Activated T-helper 9 cell treated with anti-CD3 and anti-CD28 coated beads, Interleukin-2, amount 50 U/mL, for 16 hours (primary cell): ENCODE measurements at places on chromosomes 5 and 9.

GRCh38 chr5:150305095-150305494, 2.4 kb upstream of the ARSI start:
- no peak for DNase-seq

GRCh38 chr5:151384106-151384505, 36.7 kb upstream of the SLC36A2 start:
- DNase-seq: no peak

DNA sequence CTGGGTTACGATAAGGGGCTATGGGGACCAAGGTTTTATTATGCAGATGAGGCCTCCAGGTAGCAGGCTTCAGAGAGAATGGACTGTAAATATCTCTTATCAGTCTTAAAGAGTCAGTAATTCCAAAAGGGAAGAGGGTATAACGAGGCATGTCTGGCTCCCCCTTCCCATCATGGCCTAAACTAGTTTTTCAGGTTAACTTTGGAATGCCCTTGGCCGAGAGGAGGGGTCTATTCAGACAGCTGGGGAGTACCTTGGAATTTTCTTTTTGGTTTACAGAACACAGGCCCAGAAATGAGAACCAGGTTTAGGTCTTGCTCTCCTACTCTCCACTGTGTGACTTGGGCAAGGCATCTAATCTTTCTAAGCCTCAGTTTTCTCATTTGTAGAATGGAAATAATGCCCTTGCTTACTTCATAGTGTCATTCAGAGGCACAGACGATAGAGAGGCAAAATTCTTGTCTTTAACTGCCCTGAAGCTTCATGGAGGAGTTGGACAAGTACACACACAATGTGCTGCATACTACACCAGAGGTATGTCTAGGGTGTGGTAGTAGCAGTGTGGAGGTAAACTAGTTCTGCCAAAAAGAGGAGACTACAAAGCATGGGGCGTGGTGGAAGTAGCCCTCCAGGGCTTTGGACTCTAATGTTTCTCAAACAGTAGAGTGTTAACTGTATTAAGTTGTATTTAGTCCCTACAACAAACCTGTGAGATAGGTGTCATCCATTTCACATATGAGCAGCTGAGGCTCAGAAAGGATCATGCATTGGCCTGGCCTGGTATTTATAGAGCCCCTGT, 45.5 kb downstream of the IRF1 start:
- DNase-seq: no peak

DNA sequence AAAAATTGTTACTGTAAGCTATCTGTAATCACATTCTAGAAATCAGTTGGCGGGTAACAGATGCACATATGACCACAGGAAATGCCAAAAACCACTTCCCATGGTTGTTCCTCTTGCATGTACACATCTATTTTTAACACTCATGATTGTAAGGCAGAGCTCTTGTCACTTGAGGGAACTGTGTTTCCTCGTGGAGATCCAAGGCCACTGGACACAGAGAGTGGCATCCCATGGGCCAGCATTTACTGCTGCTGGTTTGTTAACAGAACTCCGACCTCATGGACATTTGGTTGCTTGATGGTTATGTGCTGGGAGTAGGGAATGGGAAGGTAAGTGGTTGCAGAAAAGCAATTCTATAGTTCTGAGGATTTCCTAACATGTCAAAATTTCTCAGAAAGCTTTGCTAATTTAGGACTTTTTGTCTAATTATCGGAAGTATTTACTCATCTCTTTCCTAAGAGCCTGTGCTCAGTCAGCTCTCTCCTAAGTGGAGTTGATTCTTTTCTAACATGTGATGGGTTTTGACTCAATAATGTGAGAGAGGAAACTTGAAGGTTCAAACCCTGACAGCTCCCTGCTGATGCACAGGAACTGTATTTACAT, 202.0 kb upstream of the NR3C1 start:
- no peak for DNase-seq

- no peak for DNase-seq
Observed at GRCh38 chr5:9284781-9285307, 261.0 kb downstream of the SEMA5A start.

DNA sequence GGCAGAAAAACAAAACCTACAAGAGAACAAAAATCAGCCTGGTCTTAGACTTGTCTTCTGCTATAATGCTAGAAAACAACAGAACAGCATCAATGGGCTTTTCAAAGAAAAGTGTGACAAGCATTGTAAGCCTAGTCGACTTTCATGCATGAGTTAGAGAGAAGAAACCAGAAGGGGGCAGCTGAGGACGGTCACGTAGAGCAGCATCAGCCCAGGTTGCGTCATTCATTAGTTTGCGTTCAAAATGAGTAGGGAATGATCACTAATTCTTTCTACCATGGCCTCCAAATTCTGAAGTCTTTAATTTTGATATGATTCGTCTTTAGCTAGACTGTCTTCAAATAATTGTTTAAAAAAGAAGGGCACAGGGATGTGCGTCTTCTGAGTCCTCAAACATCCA, 4.7 kb upstream of the ISCA1 start:
- no peak for DNase-seq

DNA sequence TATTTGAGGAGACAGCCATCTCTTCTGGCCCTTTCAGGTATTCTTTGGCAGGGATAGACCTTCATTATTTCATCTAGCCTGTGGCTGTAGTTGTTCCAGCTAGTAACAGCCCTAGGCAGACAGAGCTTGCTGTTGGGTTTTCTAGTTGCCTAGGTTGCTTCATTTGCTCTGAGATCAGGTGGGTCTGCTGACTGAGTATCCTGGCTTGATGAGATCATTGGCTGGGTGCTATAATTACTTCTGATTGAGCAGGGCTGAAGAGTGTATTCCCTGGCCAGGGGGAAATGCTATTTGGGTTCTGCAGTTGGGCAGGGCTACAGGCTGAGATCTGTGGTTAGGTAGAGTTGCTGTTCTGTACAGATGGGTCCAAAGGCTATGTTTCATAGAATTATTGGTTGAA, 456.1 kb downstream of the PSAT1 start:
- DNase-seq: no peak

- no peak for DNase-seq
Observed at GRCh38 chr5:149002761-149003689, 59.8 kb downstream of the SH3TC2 start.

DNA sequence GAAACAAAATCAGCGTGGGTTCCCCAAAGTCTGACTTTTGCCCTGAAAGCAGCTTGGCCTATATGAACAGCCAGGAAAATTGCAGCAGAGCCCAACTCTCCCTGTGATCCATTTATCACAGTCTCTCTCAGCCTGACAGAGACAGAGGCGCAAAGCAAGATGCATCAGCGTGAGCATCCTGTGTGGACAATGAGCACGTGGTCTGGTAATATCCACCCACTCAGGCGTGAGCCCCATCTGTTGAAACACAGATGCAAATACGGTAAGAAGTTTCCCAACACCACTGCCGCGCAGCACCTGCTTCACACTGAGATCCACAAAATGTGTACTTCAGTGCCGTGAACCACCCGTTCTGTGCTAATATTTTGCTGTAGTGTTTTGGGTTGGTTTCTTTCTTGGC, 114.6 kb downstream of the MRPL36 start:
- no peak for DNase-seq
